Stimulated activated CD8-positive, alpha-beta memory T cell treated with anti-CD3 and anti-CD28 coated beads, Interleukin-2, amount 100 ng/mL, for 1 hour (primary cell): ENCODE measurements at places on chromosomes 11 and 22.

DNA sequence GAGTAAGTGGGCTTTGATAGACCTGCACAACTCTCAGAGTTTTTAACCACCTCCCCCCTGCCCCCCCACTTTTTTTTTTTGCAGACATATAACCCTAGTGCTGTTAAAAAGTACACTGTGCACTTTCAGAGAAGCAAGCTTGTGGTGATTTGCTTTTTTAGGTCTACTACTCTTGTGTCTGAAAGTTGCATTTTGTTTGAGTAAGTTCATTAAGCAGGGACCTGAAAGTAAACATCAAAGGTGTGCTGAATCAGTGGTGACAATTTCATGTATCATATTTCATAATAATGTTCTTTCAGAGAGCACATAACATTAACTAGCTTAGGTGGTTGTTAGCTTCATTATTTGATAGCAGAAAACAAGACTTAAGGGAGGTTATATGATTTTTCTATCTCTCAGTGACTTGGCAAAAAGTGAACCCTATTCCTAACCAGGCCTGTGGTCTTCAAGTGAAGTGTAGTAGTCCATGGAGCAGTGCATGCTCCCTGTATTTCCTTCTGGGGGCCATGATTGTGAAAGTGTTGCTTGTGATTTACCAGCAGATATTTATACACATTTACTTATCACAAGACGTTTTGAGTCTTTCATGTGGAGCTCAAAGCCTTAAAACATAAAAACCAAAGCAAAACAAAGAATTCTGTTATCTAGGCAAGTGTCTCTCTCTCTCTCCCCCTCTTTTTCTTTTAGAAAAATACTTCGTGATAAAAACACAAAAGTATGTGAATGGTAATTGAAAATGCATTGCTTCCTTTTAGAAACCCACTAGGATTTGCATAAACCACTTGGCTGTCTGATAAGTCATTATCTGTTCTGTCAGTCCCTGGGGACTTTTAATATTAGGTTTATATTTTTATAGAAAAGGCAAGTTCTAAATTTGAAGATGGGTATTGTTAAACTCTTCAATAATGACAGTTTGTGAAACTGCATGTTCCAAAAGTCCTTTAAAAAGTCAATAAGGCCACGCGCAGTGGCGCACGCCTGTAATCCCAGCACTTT lies 7.5 kb upstream of the RAG2 start:
- DNase-seq: no peak

DNA sequence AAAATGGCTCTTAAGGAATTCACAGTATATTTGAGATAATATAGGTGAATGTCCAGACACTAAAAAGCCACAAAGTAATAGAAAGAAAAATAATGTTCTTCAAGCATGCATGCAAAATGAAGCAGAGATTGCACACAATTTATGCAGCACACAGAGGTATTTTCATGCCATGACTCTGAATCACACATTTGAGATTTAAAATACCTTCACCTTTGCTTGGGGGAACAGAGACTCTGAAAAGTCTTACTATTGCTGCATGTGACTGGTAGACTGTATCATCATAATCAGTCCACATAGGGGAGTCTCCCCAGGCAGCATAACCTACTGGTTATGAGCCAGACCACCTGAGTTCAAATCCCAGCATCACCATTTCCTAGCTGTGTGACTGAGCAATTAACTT lies 96.2 kb downstream of the RCN1 start:
- no peak for DNase-seq

DNA sequence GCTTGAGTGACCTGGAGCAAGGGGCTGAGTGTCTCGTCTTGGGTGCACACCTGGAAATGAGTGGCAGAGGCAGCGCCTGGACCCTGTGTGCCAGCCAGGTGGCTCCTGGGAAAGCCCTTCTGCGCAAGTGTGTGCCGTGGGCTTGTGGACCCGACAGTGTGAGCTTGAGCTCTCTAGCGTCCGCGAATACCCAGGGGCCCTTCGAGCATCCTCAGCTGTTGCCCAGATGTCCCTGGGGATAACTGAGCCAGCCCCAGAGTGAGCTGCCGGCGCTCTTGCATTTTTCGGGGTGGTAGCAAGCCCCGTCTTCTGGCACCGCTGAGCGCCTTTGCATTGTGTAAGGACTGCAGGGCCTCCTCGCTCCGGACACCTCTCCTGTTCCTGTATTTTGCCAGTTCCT lies 399.2 kb downstream of the TBC1D22A start:
- DNase-seq: no peak

GRCh38 chr11:117519170-117519569 lies 191.5 kb downstream of the CEP164 start:
- no peak for DNase-seq

GRCh38 chr22:46010207-46010867 lies 33.4 kb upstream of the WNT7B start:
- DNase-seq: no peak
